ENCODE measurements at places on chromosomes 7 and 10.
A peak's percentile ranks its signal among the peaks of the same experiment; 100 is the strongest.

DNA sequence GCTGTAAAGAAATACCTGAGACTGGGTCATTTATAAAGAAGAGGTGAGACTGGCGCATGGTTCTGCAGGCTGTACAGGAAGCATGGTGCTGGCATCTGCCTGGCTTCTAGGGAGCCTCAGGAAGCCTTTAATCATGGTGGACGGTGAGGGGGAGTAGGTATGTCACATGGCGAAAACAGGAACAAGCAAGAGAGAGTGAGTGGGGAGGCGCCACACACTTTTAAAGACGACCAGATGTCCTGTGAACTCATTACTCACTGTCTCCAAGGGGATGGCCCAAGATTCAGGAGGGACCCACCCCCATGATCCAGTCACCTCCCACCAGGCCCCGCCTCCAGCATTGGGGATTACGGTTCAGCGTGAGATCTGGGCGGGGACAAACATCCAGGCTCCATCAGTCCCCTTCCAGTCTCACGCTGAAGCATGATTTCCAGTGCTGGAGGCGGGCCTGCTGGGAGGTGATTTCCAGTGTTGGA is 3.2 kb downstream of the ZNF316 start:
- DNase-seq = peak; percentile 75

- DNase-seq = peak; percentile 21
Measured at GRCh38 chr10:70786799-70787415, 1.7 kb upstream of the TBATA start.

DNA sequence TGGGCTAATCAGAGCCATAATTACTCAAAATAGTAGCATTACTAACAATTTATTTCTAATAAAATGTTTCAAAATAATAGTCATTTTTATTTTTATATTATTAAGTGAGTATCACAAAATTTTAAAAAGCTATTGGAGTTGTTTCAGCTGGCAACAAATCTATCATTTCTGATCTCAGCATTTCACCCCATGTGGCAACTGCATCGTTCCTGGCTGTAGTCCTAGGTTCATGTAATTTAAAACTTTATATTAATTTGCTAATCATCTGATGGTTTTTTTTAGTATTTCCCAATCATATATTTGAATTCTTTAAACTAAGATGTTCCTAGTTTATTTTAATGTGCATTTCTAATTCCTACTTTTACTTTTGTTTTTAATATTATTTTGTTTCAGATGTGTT is 293.0 kb upstream of the AKR1E2 start:
- DNase-seq = no peak

DNA sequence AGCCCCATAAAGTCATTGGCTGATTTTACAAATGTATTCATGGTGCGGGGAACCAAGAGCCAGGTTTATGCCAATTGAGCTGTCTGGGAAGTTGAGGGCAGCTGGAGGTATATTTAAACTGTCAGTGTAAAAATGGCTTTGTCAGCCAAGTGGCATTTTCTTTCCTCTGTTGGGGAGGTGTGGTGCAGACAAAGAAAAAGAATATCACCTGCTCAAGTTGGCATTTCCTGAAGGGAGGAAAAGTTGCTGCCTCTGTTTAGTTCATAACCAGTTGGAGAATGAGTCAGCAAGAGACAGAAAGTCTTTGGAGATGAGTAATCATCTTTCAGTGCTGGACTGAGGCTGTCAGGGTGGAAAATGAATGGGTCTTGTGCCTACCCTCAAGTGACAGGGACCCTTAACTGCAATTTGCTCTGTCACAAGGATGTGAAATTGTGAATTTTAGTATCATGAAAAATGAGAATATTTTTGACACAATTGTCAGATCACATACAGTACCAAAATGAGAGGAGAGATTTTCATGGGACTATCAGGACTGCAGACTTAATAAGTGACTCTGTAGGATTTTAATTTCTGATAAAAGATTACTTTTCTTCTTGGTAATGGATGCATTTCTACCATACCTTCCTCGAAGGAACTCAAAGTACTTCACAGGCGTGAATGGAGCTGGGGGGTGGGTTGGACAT is 137.3 kb downstream of the ANLN start:
- DNase-seq = no peak

DNA sequence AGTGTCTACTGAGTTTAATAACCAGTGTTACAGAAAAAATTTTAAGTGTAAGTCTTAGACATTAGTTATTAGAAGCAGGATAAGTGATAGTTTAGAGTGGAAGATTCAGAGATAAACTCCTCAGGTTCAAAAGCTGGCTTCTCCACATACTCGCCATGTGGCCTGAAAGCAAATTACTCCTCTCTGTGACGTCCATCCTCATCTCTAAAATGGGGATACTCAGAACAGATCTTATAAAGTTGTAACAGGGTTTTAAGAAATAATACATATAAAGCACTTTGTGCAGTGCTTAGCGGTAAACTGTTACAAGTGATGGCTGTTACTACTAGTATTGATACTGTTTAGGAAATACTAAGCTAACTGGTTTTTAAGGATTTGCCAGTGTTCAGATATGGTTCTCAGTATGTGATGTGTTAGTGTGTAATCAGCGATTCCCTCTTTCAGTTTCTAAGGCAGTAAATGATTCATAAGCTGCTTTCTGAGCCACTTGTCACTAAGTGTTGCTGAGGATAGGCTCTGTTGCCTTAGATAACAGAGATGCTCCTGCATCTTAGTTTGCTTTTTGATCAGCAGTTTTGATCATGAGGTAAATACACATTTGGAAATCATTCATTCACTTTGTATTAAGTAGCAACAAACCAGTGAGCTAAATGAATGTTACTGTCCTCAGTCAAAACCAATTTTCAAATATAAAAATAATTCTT is 58.7 kb downstream of the CYP51A1 start:
- no peak for DNase-seq

GRCh38 chr7:2639181-2639681 is 7.4 kb downstream of the TTYH3 start:
- no peak for DNase-seq

DNA sequence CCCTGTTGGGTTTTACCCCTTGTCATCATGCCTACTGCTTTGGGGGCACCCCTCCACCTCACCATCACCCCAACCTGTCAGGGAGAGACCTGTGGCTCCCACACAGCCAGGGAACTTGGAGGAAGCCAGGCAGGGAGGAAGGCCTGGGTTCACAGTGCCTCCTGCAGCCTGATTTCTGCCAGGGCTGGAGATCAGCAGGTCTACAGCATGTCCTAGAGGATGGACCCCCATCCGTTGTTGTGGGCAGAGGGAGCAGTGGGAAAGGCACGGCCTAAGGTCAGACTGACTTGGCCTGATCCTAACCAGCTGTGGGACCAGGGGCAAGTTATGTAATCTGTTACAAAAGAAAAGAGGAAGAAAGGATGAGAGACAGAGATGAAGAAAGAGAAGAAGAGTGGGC is 28.2 kb downstream of the ZCCHC24 start:
- DNase-seq = no peak

DNA sequence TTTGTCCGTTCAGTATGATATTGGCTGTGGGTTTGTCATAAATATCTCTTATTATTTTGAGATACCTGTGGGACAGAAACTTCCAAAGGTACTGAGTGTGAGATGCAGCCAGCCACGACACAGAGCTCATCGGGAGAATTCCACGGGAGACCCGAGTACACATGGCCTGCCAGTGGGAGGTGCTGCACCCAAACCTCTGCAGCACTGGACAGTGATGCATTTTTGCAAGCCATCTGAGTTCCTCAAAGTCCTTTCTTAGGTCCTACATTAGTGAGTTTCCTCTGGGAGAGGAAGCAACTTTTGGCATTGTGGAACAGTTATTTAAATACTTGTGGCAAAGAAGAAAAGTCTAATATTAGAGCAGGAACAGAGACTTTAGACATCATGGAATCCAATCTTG is 77.5 kb downstream of the ARID5B start:
- DNase-seq = no peak

- no peak for DNase-seq
Measured at GRCh38 chr7:24717694-24718320, 39.5 kb downstream of the GSDME start.

- no peak for DNase-seq
Measured at GRCh38 chr10:103893817-103894216, 24.2 kb downstream of the STN1 start.

DNA sequence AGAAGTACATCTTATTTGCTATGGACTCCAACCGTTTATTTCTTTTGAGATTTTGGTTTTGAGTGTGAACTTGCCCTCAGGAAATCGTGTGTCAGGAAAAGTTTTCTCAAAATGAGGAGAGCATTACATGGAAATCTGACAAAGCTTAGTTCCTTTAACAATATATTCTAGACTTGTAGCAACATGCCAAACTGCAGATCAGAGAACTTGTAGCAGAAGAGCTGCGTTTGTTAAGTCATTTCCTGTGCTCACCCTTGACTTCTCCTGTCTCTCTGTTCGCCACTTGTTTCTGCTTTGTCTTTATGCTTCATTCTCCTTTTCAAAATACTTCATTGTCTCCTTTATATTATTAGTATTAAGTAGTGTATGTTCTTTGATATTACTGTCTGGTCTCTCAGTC is 116.6 kb upstream of the FOXP2 start:
- DNase-seq = no peak

DNA sequence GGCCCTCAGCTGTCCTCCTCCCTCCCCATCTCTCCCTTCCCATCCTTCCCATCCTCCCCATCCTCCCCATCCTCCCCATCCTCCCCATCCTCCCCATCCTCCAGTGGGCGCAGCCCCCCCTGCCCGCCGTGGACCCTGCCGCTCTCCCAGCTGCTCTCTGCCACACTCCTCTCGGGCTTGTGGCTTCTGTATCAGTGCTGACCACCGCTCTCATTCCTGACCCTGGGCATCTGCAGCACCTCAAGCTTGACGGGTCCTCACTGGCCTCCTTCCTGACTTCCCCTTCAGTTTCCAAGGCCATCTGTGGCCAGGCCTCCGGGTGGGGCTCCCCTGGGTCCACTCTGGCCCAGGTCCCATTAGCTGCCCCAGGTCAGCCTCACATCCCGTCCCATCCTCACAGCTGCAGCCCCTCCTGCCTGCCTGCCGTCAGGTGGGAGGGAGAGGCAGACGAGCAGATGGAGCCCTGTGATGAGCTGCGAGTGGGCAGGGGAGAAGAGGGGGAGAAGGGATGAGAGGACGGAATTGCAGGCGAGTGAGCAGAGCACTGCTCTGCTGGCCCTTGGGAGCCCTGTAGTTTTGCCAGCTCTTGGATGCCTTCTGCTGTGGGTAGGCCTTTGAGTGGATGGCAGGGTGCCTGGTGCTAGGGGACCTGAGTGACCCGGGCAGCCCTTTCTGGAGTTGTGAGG is 35.7 kb downstream of the LHPP start:
- DNase-seq = no peak

DNA sequence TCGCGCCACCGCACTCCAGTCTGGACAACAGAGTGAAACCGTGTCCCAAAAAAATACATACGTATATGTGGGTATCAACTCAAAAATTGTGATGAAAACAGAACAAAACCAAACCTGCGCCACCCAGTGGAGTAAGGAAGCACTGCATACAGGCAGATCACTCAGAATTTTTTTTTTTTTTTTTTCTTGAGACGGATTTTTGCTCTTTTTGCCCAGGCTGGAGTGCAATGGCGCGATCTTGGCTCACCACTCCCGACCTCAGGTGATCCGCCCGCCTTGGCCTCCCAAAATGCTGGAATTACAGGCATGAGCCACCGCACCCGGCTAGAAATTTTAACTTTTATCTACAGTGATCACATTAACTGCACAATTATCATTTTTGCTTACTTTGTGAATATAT is 9.1 kb upstream of the TMEM236 start:
- peak; percentile 61 for DNase-seq

GRCh38 chr7:84248843-84249242 is 54.3 kb upstream of the SEMA3A start:
- DNase-seq = no peak

DNA sequence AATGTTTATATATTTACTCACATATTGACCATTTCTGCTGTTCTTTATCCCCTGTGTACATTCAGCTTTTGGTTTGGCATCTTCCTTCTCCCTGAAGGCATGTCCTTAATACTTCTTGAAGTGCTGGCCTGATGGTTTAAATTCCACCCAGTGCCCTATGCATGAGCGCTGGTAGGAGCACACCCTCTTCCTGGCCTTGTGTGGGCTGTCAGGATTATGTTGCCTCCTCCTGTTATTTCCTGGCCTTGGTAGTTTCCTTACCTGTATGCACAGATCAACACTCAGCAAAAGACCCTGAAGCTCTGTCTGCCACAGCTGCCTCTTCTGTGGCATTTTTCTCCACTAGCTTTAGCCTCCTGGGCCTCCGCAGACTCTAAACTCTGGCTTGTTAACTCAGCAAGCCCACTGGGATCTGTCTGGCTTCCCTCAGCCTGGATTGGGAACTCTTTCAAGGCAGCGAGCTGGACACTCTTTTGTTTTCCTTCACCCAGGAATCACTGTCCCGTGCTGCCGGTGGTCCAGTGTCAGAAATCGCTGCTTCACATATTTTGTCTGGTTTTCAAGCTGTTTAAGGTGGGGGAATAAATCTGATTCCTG is 595.2 kb downstream of the SDK1 start:
- DNase-seq = no peak

GRCh38 chr7:78080811-78081210 is 282.2 kb downstream of the PHTF2 start:
- no peak for DNase-seq

DNA sequence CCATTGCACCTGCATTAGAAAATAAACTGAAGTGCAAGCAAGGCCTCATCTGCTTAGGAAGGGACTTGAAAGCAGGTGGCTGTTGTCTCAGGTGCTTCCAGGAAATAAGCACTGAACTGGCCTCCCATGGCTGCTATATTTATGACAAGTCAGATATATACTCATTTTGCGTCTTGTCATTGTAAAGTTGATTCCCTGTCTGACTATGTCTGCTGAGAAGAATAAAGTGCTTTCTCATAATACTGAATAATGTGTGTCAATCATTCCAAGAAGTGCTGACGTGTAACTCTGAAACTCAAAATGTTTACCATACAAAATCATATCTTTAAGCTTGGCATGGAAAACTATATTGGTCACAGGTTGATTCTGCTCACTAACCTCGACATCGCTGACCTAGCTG is 44.9 kb upstream of the SVOPL start:
- no peak for DNase-seq

DNA sequence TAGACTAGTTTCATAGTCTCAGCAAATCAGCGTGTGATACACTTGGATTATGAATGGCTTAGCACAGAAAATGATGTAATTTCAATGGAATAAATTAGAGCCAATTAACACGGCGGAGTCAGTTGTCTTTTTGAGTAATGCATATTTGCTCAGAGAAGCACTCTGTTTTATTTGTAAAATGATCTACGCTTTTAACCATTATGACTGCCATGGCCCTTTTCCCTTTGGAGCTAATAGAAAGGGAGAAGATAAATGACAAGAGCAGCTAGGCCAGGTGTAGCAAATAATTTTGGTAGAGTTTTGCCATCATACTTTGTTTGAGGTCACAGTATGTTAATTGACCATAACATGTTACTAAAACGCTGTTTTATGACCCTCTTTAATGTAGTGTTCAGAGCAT is 86.8 kb downstream of the GPR158 start:
- DNase-seq = no peak

GRCh38 chr10:77417359-77417758 is 220.2 kb downstream of the KCNMA1 start:
- DNase-seq = no peak

DNA sequence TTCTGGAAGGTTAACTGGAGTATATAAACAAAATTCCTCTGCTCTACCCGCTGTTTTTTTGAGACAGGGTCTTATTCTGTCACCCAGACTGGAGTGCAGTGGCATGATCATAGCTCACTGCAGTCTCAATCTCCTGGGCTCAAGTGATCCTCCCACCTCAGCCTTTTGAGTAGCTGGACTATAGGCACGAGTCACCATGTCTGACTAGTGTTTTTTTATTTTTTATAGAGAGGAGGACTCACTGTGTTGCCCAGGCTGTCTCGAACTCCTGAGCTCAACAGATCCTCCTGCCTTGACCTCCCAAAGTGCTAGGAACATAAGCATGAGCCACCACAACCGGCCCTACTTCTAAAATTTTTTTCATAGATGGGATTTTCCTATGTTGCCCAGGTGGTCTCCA is 2.2 kb downstream of the RAB18 start:
- DNase-seq = no peak

Measured in ecto neural progenitor cell (in vitro differentiated cells).